Mesothelial cell of epicardium (in vitro differentiated cells): ENCODE measurements at places on chromosomes 16 and 17.

DNA sequence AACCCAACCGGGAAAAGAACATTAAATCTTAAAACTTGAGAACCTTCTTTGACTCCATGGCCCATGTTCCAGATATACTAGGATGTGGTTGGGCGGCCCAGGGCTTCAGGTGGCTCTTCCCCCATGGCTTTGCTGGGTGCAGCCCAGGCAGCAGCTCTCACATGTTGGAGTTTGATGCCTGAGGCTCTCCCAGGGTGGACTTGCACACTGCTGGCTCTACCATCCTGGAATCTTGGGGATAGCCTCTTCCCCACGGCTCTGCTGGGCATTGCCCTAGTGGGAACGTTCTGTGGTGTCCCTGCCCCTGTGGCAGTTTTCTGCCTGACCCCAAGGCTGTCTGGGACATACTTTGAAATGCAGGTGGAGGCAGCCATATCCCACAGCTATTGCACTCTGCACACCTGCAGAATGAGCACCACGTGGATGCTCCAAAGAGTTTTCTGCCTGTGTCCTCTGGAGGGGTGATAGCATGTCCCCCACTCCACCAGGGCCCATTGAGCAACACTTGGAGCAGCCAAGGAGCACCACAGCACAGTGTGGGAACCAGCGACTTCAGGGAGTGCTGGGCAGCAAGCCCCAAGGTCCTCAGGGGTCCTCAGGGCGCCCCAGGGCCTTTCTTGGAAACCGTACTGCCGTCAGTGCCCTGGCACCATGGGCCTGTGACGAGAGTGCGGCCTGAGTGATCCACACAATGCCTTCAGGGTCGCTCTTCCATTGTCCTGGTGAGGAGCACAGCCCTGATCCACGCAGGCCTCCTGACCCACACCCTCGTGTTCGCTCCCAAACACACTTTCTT, 70.8 kb downstream of the GOSR1 start:
- H3K4me1 ChIP-seq = no peaks in the 10 kb centered on the region
- no peaks in the 10 kb centered on the region for H3K27me3 ChIP-seq
- DNase-seq = no peak
- H3K4me3 ChIP-seq = no peak overlapping the region
- H3K27ac ChIP-seq = no peak overlapping the region

DNA sequence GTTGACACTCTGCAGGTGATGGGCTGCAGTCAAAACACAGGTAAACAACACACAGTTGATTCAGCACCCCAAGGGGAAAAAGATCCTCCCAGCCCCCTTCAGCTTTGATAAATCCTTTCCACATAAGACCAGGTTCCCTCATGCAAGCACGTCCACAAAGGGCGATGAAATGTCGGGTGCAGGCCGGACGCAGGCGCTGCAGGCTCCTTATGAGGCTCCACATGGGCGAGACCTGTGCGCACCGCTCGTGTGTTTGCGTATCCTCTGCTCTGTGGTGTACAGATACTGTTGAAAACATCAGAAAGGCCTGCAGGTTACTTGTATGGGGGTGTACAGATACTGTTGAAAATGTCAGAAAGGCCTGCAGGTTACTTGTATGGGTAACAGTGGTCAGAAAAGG, 14.4 kb upstream of the ZNF750 start:
- H3K36me3 ChIP-seq = peaks cover 12% of the 10 kb centered on the region
- peaks cover 17% of the 10 kb centered on the region for H3K4me1 ChIP-seq
- no peak overlapping the region for H3K4me3 ChIP-seq

DNA sequence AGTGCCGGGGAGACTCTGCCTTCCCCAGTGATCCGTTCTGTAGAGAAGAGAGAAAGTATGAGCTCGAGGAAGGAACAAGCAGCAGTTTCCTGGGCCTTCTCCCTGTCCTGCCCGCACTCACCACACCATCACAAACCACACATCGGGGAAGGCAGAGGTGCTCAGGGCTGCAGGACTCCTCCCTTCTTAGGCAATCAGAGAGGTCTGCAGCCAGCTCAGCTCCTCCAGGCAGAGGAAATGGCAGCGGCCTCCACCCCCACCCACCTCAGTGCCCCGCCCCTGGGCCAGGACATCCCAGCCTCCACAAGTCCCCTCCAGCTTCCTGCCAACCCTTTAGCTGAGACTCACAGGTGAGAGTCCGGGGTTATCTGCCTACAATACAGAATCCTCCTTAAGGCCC, 2.0 kb downstream of the ZNF319 start:
- no peak overlapping the region for H3K27ac ChIP-seq
- no peaks in the 10 kb centered on the region for H3K27me3 ChIP-seq
- peaks cover 21% of the 10 kb centered on the region for H3K4me1 ChIP-seq
- no peak for DNase-seq

DNA sequence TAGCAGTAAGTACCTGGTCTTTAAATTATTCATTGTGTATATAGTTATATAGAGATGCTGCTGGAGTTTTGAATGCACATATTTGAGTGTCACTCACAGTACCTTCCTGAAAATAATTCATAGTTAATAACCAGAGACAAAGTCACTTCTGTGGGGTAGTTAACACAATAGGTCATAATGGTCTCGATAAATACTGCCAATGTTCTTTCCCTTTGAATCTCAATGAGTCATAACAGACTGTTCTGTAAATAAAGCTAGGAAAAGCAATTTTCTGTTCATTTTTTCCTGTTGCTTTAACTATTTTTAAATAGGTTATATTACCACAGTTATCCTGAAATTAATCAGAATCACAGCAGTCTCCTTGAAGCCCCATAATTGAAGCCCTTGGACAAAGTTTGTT, 87.2 kb downstream of the MAP2K4 start:
- no peak for DNase-seq
- H3K36me3 ChIP-seq = peaks cover 21% of the 10 kb centered on the region
- peaks cover 9% of the 10 kb centered on the region for H3K4me1 ChIP-seq
- no peaks in the 10 kb centered on the region for H3K27me3 ChIP-seq
- H3K4me3 ChIP-seq = no peak overlapping the region
- H3K27ac ChIP-seq = no peak overlapping the region
